Panc1 (cell line): ENCODE measurements at places on chromosomes 3 and 15. TPM values are rescaled to one million over a fixed set of nuclear protein-coding genes. Genes with fewer than 3 reads are reported as not detected.

The ACVR2B gene
- total RNA-seq, result 2.8 TPM

The LTF gene
- total RNA-seq, result not detected

The CD200R1 gene
- total RNA-seq, result 0.05 TPM

GRCh38 chr15:27844018-27844666 lies 255.0 kb downstream of the OCA2 start:
- H3K4me1 ChIP-seq, result no peaks in the 10 kb centered on the region
- no peak overlapping the region for H3K4me3 ChIP-seq
- H3K27ac ChIP-seq, result no peak overlapping the region
- DNase-seq, result peak; percentile 10
- H3K27me3 ChIP-seq, result no peaks in the 10 kb centered on the region

DNA sequence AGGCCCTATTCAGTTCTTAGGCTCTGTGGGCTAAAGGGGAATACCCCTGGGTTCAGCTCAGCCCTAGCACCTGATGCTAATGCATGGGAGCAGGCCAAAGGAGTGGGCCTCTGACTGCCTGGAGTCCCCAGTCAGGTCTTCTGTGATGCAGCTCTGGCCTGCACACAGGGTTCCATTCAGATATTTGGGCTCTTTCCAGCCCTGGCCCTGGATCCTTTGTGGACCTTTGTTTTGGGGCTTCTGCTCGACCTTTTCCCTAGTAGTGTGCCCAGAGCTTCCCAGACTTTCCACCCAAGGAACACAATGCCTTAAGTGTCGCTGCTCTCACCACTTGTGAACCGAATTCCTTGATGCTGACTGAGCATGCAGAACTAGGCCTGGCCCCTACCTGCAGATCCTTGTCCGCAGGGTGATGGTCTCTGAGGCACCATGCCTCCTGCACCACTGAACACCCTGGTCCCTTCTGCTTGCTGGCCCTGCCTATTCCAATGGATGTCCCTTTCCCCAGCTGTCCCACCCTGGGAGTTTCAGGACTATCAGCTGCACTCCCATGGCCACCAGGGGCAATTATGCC lies 5.1 kb downstream of the SEC13 start:
- H3K27ac ChIP-seq, result no peak overlapping the region
- peaks cover 13% of the 10 kb centered on the region for H3K36me3 ChIP-seq
- peaks cover 4% of the 10 kb centered on the region; the same call in 1 of the 2 replicates for H3K4me1 ChIP-seq
- DNase-seq, result no peak
- no peaks in the 10 kb centered on the region for H3K27me3 ChIP-seq

- H3K4me1 ChIP-seq, result no peaks in the 10 kb centered on the region
- no peak for DNase-seq
- peaks cover 3% of the 10 kb centered on the region; the same call in 1 of the 2 replicates for H3K27me3 ChIP-seq
- H3K4me3 ChIP-seq, result no peak overlapping the region
- no peak overlapping the region for H3K27ac ChIP-seq
These were observed 108.0 kb downstream of the MFSD1 start for GRCh38 chr3:158909870-158910269.

DNA sequence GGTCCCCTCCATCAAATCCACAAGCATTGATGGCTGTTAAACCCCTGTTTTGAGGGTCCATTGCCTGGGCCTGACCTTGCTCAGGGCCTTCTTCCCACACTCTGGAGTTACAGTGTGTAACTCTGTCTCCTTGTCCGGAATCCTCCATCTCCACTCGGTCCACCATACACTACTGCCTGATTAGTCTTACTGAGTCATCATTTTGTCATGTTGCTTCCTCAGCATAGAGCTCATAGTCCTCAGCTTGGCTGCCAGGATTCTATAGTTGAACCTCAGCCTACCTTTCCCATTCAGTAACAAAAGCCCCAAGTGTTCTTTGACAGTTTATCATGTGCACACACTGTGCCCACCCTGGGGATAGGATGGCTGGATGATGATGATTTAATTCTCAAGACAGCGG lies 113.0 kb downstream of the PDE8A start:
- H3K4me1 ChIP-seq, result no peaks in the 10 kb centered on the region
- H3K4me3 ChIP-seq, result no peak overlapping the region
- H3K36me3 ChIP-seq, result no peaks in the 10 kb centered on the region
- no peak overlapping the region for H3K27ac ChIP-seq
- no peaks in the 10 kb centered on the region for H3K27me3 ChIP-seq

- H3K4me3 ChIP-seq, result no peak overlapping the region
- DNase-seq, result no peak
- peaks cover 3% of the 10 kb centered on the region; the same call in 1 of the 2 replicates for H3K27me3 ChIP-seq
- no peak overlapping the region for H3K27ac ChIP-seq
These were observed 12.1 kb downstream of the PRR23E start for GRCh38 chr3:127204841-127205582.

DNA sequence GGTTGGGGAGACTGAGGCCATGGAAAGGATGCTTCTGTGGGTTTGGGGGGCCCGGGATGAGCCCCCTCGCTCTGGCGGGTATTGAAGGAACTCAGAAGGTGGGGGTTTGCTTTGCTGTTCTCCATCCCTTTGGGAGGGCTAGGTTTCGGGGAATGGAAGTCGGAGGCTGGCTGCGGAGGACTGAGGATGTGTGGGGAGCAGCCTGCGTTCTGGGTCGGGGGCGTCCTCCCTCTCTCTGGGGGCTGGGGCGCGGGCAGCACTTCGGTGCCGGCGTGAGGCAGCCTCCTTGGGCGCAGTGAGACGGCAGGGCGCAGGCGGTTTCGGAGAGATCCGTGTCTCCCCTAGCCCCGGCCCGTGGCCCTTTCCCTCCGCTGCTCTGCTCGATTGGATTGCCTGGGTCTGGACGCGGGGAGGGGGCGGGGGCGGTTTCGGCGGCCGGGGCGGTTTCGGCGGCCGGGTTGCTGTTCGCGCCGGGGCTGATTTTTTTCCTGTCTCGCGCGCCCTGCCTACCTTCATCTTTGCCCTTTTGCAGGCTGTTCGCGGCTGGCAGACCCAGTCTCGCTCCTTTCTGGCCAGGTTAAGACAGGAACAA lies 1.4 kb downstream of the PTPRG start:
- H3K4me1 ChIP-seq, result no peaks in the 10 kb centered on the region
- H3K4me3 ChIP-seq, result peak overlapping the region; percentile 23; the same call in 1 of the 2 replicates
- no peak overlapping the region for H3K27ac ChIP-seq
- no peak for DNase-seq
- peaks cover 8% of the 10 kb centered on the region; the same call in 1 of the 2 replicates for H3K27me3 ChIP-seq

DNA sequence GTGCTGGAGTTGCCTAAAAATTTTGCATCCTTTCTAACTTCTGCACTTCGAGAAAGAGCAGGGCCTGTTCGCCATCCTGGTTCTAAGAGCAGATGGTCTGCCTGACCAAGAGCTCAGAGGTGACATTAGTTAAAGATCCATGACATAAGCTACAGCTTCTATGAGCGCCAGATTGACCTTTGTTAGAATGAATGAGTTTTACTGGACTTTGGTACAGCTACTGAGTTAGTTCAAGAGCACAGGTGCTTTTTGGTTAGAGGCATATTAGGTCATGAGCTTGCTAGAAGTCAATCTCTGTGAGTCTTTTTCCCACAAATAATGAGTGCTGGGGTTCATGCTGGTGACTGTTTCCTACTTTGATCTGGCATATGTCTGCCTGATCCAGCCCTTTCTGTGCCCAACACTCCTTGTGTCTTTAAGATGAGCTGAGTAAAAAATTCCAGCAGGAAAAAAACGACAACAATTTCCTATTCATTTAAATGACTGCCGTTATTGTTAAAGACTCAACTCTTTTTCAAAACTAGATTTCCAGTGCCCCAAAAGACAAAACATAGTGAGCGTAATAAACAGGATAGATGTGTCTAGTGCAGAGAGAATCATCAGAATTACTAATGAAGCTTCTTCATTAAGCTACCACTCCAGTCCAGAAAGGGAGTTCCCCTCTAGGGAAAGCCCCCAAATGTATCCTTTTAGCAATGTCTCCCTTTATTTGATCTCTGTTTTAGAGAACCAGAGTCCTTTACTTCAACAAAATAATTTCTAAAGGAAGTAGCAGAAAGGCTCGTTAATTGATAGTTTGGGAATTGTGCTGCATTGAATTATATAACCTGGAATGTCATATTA lies 152.9 kb downstream of the SLCO3A1 start:
- no peak overlapping the region for H3K4me3 ChIP-seq
- H3K36me3 ChIP-seq, result no peaks in the 10 kb centered on the region
- H3K27me3 ChIP-seq, result no peaks in the 10 kb centered on the region
- no peaks in the 10 kb centered on the region for H3K4me1 ChIP-seq
- H3K27ac ChIP-seq, result no peak overlapping the region
- DNase-seq, result no peak

DNA sequence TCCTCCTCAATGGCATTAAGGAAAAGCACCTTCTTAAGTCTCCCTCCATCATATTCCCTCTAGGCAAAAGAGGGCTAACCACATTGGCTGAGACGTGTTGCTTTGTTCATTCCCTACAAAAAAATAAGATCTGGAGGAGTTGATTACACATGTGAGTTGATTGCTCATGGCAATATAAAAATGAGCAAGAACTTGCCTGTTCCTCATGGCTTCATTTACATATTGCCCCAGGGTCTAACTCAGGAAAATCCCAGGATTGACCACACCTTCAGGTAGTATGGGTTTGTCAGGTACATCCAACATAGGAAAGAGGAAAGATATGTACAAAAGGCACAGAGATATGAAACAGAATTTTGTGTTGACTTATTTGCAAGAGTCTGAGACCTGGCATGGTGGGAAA lies 35.5 kb downstream of the NFKBIZ start:
- DNase-seq, result no peak
- H3K4me1 ChIP-seq, result no peaks in the 10 kb centered on the region
- H3K36me3 ChIP-seq, result no peaks in the 10 kb centered on the region
- H3K27ac ChIP-seq, result no peak overlapping the region
- H3K4me3 ChIP-seq, result no peak overlapping the region
